ENCODE measurements at places on chromosomes 4 and X.

DNA sequence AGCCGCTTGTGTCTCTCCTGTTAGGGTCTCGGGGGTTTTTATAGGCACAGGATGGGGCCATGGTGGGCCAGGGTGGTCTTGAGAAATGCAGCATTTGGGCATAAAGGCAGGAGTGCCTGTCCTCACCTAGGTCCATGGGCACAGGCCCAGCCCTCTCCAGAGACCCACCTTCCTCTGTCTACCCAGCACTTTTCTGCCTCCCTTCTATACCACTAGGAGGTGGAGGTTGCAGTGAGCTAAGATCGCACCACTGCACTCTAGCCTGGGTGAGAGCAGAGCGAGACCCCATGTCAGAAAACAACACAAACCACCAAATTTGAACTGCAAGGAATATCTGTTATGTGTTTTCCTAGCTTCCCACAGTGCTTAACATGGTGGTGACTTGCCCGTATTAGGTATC is 38.0 kb downstream of the MOB1B start:
- DNase-seq: no peak

DNA sequence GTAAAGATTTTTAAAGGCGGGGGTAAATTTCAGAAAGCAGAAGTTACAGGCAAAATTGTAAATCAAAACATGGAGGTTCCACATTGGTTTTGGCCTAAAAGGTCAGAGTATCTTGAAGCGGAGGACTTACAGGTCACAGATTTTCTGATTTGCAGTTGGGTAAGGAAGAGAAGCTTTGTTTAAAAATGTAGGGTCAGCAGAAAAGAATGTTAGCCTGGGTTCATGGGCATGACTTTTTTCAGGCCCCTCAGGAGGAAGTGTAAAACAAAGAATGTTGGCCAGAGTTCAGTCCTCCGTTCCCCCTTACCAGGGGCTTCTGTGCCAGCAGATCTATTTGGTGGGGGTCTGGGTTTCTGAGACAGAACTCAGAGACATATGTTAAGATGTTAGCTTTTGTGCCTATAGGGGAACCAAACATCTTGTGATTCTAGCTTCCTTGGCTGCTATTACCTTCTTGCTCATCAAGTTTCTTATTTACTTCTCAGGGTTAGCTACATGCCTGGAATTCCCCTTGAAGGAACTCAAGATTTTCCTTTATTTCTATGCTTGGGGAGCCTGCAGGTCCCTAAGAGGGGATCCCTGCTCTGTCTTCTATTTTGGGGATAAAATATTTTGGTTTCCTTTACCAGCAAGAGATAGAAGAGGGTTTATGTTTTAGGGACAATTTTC is 160.3 kb downstream of the ANK2 start:
- DNase-seq: no peak

DNA sequence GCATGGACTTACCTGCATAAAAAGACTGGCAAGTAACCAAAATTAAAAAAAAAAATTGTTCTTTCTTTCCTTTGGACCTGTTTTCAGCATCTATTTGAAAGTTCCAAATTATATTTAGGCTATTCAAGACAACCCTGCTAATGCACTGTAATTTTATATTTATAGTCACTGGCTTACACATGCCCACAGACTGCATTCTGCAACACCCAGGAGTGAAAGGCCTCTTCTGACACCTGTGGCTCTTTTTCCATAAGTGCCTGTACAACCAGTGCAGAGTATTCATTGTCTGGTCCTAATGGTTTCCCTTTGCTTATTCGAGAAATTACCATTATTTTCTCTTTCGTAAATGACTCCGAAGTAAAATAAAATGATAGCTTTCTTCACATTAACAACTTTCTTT is 143.3 kb downstream of the RNF150 start:
- DNase-seq: no peak

DNA sequence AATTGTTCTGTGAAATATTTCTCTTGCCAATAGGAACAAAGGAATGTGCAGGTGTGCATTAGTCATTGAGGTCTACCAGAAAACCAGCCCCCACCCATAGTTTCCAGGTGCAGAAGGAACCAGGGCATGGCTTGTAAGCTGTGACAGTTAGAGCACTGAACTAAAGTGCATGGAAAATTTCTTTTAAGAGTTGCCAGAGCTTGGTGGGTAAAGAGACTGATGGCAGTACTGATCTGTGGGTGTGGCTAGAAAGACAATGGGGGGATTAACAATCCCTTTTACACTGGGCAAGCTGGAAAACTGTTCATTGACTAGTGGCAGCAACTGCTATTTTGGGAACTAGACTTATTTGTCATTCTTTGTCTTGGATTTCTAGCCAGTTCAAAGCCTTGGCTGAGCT is 326.9 kb downstream of the PCDH19 start:
- no peak for DNase-seq

GRCh38 chr4:95155759-95156451 is 392.9 kb downstream of the UNC5C start:
- DNase-seq: peak; percentile 42

GRCh38 chrX:150544835-150545770 is 23.3 kb upstream of the MTM1 start:
- DNase-seq: no peak

DNA sequence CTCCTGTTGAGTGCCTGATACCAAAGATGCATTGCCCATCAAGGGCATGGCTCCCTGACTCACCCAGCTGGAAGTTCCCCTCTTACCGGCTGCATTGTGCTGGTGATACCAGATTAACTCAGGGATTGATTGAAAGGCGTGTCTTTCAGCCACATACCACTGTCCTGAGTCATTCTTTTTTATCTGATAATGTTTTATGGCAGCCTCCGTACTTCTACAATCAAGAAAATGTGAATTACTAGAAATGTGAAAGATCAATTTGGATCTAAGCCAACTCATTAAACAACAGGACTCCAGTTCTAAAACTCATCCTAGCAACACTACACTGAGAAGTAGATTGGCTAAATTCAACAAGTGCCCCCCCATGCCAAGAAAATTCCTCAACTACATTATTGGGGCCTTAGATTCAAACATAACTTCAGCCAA is 40.0 kb downstream of the TXK start:
- DNase-seq: no peak

DNA sequence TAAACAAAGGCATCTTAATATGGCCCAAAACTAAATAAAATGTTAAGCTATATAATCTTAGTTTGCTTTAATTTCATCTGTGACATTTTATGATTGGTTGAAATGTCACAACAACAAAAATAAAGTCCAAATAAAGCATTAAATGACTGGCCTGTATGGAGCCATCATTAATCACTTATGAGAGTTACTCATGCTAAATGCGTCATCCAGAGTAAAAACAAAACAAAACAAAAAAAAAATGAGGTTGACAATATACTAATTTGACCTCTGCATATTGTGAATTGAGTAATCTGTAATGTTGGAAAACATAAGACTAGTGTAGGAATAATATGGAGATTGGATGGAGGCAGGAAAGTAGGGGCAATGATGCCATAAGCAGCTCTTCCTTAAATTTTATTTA is 139.7 kb downstream of the MAPK10 start:
- no peak for DNase-seq

- DNase-seq: no peak
Measured at GRCh38 chr4:139756391-139757180, 91.0 kb downstream of the MGST2 start.

GRCh38 chr4:98602270-98602669 is 56.1 kb downstream of the TSPAN5 start:
- no peak for DNase-seq

DNA sequence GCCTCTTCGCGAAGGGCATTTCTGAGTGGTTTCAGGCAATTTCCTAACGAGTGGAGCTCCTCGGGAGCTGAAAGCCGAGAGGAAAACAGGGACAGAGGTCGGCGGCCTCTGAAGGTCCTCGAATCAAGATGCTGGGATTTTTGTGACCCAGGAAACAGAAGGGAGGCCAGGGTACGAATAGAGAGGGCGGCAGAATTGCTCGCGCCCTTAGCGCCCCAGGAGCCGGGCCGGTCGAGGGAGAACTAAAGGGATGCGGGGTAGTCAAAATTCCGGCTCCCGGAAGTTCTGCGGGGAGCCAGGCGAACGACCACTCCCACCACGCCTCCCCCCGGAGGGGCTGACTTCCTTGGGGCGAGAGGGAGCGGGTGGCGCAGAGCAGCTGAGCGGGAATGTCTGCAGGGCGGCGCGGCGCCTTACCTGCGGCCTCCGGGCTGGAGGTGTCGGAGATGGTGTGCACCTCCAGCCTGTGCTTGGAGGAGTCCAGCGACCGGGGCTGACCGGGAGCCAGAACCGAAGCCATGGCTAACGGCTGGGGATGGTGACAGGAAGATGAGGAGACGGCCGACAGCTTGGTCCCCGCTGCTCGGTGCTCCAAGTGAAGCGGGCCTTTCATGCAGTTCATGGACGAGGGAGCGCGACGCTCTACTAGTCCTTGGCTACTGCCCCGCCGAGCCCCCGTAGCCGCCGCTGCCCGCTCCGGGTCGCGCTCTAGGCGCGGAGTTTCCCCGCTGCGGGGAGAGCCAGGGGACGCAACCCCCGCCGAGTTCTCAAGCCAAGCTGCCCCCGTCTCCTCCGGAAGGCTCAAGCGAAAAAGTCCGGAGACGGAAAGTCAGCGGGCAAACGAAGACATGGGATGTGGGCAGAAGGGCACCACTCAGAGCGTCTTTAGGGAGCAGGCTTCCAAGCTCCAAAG is 782 bp downstream of the PITX2 start:
- peak; percentile 15 for DNase-seq

GRCh38 chr4:158496030-158496741 is 25.5 kb upstream of the RXFP1 start:
- peak; percentile 1 for DNase-seq

- peak; percentile 14 for DNase-seq
Measured at GRCh38 chr4:7981738-7982394, 42.2 kb upstream of the AFAP1 start.

- no peak for DNase-seq
Measured at GRCh38 chr4:110629780-110630687, 7.2 kb upstream of the PITX2 start.

DNA sequence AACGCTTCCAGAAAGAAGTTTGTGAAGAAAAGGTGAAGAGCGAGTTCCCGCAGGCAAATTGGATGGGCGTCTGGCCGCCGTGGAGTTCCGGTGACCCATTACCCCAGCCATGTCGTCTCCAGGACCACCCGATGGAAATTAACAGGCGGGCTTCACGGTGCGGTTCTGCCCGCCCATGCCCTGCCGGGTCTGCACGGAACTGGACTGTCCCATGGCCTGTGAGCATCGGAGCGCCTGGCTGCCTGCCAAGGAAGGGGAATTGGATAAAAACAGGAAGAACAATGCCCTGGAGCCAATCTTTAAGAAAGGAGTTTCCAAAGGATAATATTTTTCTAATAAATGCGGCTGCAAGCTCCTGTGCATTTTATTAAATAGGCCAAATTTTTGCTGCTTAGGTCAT is 319.8 kb upstream of the SLC7A11 start:
- DNase-seq: no peak

DNA sequence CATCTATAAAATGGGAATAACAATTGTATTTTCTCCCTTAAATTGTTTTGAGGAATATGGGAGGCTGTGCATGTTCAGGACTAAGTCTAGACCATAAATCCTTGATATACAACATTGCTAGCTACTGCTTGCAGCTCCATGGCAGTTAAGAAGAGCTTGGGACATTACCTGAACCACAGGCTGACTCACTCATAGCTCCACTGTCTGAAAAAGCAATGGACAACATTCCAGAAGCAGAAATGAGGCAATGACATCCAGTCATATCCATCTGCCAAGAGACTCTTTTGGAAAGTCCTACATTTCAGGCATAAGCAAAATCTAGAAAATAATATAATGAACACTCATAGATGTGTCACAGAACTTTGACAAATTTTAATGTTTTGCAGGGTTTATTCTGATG is 167.3 kb upstream of the LEF1 start:
- no peak for DNase-seq

GRCh38 chr4:183873409-183874185 is 31.5 kb upstream of the STOX2 start:
- no peak for DNase-seq

GRCh38 chr4:40808926-40809457 is 59.2 kb downstream of the NSUN7 start:
- no peak for DNase-seq

DNA sequence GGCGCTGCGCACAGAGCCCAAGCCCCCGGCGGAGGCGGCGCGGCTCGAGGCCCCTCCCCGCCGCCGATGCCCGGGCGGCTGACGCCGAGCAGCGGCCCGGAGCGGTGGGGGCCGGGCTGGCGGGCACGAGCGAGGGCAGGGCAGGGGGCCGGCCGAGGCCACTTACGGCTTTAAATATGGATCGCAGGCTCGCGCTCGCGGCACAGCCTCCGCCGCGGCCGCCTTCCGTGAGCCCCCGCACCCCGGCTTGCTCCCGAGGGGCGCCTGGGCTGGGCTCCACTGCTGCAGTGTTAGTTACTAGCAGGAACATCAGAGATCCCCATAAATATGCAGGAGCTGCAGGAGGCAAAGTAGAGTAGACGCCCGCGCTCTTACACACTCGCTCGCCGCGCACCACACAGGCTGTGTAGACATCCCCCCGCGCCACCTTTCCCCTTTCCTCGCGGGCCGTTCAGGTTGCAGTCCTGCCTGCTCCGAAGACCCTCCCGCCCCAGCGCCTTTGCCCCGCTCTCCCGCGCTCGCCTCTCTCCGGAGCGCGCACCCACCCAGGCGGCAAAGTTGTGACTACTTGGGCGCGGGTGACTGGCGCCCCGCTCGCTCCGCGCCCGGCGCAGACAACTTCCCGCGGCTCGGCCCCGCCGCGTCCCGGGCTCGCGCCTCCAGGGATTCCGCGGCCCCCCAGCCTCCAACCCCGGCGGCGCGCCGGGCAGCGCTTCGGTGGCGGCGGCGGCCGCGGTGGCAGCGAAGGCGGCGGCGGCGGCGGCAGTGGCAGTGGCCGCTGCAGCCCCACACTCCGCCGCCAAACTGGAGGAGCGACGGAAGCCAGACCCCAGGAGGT is 152.0 kb upstream of the SLC4A4 start:
- DNase-seq: peak; percentile 54

DNA sequence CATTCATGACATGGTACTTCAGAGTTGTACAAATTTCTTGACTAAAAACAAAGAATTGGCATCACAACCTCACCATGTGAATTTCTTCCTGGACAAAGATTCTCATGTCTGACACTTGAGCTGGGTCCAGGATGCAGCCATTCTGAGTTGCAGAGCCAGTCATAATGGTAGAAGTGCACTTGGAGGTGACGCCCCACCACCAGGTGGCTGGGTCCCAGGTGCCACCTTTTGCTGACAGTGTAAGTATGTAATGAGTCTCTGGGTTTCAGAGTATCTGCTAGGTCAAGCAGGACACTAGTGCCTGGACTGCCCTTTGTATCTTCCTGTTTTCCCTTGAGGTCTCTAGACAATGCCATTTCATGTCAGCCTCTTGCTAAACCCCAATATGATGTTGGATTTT is 36.6 kb upstream of the WDR1 start:
- DNase-seq: no peak

DNA sequence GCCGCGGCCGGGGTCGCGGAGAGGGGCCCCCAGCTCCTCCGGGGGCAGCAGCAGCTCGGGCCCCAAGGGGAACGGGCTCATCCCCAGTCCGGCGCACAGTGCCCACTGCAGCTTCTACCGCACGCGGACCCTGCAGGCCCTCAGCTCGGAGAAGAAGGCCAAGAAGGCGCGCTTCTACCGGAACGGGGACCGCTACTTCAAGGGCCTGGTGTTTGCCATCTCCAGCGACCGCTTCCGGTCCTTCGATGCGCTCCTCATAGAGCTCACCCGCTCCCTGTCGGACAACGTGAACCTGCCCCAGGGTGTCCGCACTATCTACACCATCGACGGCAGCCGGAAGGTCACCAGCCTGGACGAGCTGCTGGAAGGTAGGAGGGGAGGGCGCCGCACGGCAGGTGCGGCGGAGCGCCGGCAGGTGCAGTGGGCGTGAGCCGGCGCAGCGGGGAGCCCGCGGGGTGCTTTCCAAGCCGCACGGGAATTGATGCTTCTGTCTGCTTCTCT is 886 bp downstream of the DCLK2 start:
- peak; percentile 24 for DNase-seq

Measured in NCI-H510A treated with DMSO at 0.1 percent for 48 hours (cell line).